ENCODE measurements at places on chromosomes 7 and 10.

DNA sequence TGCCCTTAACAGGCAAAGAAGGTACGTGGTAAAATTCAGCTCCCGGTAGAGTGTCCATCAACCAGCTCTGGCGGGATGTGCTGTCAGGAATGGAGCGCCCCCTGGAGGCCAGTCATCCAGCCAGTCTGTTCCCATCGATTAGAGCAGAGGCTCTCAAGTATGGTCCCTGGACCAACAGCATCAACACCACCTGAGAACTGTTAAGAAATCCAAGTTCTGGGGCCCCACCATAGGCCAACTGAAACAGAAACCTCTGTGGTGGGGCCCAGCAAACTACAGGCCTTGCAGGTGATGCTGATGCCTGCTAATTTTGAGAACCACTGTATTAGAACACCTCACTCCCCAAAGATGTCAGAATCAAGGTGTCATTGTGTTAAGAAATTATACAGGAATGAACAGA lies 109.2 kb downstream of the DPY19L1 start:
- DNase-seq, result no peak

- DNase-seq, result no peak
Measured at GRCh38 chr7:10977113-10977512, 3.4 kb downstream of the PHF14 start.

- no peak for DNase-seq
Measured at GRCh38 chr7:129066290-129067131, 11.6 kb upstream of the TNPO3 start.

DNA sequence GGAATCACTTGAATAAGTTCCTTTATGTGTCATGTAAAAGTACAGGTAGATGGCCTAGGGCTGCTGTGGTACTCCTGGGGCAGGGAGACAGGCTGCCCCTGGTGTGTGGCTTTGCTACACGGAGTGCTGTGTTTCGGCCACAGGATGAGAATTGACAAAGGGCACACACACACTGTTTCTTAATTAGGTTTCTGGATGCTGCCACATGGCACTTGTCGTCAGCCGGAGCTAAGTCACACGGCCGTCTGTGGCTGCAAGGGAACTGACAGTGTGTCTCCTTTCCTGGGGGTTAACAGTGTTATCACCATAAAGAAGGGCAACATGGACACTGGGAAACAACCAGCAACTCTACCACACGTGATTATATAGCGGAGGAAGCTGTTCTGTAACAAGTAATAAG lies 55.7 kb upstream of the CREB5 start:
- DNase-seq, result no peak

DNA sequence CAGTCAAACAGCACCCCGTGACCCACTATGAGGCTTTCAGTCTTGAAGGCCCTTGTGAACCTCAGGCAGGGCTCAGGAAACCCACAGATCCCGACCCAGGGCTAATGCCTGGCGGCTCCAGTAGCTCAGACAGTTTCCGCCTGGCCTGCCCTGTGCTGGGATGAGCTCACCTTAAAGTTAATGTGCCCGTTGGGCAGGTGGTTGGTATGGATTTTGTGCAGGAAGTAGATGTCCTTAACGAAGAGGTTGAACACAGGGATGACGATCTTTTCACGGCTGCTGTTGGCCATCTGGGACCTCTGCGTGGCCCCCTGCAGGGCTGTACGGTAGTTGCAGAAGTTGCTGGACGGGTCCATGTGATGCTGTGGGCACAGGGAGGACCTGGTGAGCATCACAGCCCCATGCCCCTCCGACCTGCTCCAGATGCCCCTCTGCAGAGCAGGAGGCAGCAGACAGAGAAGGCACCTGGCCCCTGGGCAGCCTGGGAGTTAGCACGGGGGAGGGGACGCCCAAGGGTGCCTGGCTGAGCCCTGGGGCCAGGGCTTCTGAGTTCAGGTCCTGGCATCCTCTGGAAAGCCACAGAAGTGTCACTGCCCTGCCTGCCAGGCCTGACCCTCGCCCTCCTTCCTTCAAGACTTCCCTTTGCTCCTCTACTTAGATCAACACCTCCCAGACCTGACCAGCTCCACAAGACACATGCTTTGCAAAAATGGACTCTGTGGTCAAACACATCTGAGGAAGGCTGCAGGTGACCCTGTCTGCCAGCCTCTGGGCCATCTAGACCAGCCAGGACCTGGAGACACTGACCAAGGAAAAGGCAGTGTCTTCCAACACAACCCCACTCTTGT lies 59.8 kb downstream of the CSGALNACT2 start:
- DNase-seq, result no peak

GRCh38 chr10:7846591-7846990 lies 28.3 kb downstream of the TAF3 start:
- DNase-seq, result no peak

Data from activated effector memory CD4-positive, alpha-beta T cell treated with Interleukin-2 at 50 U/mL for 16 hours (primary cell).